ENCODE measurements at places on chromosomes 13 and 19.

DNA sequence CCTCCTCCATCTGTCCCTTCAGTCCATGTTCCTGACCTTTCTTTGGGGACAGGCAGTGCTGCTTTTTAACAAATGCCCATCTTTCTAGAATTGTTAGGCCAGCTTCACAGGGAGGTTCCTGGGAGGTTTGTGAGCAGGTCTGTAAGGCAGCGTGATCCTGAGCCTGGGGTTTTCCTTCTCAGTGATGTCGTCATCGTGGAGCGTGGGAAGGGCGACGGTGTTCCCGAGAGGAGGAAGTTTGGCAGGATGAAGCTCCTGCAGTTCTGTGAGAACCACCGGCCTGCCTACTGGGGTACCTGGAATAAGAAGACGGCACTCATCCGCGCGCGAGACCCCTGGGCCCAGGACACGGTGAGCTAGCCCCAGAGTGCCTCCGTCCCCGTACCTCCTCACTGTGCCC, 26.8 kb downstream of the CHAF1A start:
- no peak for DNase-seq

DNA sequence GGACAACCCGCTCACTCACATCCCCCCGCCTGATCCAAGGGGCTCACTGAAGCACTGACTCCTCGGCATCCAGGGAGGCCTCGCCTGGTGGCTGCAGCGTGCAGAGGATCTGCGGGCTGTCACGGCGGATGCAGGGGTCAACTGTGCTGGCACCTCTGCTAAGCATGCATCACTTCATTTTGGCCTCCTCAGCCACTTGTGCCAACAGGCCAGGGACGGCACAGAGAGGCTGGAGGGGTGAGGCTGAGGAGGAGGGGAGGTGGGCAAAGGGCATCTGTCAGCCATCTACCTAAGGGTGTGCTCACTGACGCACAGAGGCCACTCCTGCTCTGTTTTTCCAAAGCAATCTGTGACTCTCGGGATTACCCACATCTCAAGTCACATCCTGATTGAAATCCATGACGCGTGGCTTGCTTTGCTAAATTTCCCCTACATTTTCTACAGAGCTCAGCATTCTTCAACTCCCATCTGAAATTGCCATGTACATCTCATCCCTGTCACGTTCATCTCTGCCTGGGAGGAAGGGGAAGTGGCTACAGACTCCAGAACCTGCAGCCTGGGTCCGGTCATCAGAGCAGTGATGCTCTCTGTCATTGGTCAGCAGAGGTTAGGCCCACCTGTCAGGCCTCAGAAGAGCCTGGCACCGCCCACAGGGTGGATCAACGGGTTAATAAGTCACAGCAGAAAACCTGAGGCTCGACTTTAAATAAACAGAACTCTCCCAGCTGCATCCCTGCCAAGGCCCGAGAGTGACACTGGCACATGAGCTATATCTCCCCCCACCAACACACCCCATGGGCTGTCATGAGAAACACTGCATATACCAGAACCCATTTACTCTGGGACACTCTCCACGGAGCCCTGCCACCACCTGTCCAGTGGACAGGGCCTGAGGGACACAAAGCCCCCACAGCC, 17.6 kb downstream of the ELL start:
- DNase-seq: no peak

DNA sequence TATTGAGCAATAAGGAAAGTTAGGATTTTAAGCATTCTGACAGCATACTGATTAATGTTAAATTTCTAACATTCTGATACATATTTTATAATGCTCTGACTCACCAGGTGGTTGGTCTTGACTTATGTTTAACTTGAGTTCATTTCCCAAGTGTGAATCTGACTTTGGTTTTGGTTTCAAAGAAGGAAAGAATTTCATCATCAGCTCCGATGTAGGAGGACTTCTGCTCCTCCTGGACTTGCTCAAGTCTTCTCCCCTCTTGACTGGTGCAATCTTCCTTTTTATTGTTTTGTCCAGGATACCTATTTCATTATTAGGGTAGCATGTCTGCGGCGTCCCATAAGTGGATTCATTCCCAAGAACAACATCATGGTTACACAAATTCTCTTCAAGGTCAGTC, 141.3 kb downstream of the RNF17 start:
- DNase-seq: no peak

DNA sequence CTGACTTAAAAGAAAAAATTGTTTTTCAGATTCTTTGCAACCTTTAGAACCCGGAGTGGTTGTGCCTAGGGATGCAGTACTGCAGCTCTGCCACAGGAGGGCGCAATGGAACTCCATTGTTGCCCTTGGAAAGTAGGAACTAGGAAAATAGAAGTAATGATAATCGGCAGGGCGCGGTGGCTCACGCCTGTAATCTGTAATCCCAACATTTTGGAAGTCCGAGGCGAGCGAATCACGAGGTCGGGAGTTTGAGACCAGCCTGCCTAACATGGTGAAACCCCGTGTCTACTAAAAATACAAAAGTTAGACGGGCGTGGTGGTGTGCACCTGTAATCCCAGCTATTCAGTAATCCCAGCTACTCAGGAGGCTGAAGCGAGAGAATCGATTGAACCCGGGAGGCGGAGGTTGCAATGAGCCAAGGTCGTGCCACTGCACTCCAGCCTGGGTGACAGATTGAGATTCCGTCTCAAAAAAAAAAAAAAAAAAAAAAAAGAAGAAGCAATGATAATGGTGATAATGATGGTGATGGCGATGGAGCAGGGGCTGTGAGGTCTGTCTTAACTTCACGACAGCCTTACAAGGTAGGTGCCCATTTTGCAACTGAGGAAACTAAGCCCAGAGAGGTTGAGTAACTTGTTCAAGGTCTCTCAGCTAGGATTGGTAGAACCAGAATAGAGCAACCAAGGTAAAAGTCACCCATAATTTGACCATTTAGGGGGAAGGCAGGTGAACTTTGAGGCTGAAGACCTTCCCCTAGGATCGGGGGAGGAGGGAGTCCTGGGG, 5.5 kb upstream of the ADAMTS10 start:
- peak; percentile 1 for DNase-seq

DNA sequence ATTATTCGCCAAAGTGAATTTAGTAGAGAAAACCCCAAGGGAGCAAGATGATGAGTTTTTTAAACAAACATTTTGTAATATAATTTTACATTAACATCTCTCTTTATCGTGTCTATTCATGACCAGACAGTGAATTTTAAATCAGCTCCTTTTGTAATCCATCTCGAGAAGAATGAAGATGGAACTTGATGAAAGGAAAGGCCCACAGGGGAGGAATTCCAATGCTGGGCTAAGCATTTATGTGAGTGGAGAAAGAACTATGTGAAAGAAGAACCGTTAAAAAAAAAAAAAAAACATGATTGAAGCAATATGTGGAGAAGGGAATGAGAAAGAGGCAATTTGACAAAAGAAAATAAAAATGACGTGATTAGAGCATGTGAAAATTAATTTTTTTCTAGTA, 170.6 kb downstream of the KCTD12 start:
- no peak for DNase-seq

GRCh38 chr13:30039511-30039911, 189.1 kb upstream of the UBL3 start:
- no peak for DNase-seq

DNA sequence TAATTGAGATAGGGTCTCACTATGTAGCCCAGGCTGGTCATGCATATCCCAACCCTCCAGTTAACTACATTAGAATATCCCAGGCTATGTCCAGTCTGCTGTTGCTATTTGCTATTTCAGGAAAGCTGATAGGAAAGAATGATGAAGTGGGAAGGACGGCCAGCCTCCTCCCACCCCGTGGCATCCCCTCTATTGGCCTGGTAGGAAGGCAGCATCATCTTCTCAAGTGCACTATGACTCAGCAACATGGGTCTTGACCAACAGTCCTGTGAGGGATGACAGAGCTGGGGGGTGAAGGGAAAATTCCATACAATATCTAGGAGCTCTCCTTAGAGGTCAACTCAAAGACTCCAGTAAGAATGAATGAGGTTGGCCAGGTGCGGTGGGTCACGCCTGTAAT, 48.0 kb upstream of the ABCC4 start:
- DNase-seq: no peak

DNA sequence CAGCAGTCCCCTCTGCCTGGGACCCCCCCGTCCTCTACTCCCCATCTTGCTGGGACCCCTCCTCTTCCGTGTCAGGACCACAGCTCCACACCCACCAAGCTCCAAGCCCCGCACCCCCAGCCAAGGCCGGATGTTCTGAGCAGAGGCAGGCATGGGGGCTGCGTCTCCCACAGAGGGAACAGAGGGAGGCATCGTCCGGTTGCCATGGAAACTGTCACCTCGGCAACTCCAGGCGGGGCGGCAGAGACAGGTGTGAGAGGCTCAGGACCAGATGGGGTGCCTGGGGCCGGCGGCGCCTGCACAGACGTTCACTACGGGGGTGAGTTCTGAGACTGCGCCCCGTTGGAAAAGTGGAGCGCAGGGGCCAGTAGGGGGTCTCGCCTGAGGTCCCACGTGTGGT, 5.4 kb downstream of the RNU6-9 start:
- DNase-seq: peak; percentile 48

- DNase-seq: no peak
Measured at GRCh38 chr13:108674771-108675170, 45.4 kb downstream of the MYO16 start.

Data from NCI-H2081 (cell line).